Activated T-cell treated with anti-CD3 and anti-CD28 coated beads, Interleukin-2, amount 50 U/mL, for 4 hours (primary cell): ENCODE measurements at places on chromosomes 3 and 15. TPM values are rescaled to one million over a fixed set of nuclear protein-coding genes. Genes with fewer than 3 reads are reported as not detected.

The CCNDBP1 gene
- 35.5 TPM for total RNA-seq

DNA sequence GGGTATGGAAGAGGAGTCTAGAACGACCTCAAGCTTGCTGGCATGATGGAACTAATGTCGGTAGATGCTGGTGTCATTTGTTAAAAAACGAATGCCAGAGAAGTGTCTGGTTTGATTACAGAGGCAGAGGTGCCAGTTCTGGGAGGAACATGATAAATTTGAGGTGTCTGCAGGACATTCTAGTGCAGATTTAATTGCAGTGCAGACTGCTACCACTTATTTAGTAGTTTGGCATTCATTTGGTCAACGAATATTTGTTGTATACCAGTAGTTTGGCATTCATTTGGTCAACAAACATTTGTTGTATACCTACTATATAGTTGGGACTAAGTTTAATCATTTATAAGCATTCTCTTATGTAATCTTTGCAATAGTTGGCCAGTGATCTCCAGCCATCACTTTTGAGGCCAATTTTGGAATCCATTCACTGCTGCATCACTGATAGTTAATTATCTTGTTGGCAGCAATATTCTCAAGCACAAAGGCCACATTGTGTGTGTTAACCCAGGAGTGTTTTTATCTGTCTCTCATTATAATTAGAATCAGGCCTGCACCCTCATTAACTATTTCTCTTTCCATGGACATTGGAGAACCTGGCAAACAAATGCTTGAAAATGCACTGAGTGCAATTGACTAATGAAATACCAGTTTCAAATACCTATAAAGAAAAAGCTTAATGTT, 19.5 kb upstream of the TGFBR2 start:
- DNase-seq: no peak

DNA sequence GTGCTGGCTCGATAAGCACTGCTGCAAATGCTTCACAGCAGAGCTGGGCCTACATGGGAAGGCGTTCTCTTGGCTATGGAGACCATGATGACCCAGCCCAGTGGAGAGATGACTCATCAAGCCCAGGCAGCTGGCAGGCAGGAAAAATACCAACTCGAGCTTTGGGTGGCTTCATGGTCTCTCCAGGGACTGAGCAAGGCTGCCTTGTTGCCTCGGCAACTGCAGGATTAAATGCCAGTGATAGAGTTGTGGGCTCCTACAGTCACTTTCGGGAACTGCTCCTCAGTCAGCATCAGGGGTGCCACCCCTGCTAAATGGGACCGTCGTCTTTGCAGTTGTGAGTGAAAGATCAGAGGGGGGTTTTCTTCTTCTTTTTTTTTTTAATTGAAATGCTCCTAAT, 54.6 kb upstream of the MYZAP start:
- no peak for DNase-seq

The CHST2 gene
- total RNA-seq: 4.9 TPM

- DNase-seq: no peak
Measured at GRCh38 chr3:182716114-182716688, 77.1 kb upstream of the ATP11B start.

DNA sequence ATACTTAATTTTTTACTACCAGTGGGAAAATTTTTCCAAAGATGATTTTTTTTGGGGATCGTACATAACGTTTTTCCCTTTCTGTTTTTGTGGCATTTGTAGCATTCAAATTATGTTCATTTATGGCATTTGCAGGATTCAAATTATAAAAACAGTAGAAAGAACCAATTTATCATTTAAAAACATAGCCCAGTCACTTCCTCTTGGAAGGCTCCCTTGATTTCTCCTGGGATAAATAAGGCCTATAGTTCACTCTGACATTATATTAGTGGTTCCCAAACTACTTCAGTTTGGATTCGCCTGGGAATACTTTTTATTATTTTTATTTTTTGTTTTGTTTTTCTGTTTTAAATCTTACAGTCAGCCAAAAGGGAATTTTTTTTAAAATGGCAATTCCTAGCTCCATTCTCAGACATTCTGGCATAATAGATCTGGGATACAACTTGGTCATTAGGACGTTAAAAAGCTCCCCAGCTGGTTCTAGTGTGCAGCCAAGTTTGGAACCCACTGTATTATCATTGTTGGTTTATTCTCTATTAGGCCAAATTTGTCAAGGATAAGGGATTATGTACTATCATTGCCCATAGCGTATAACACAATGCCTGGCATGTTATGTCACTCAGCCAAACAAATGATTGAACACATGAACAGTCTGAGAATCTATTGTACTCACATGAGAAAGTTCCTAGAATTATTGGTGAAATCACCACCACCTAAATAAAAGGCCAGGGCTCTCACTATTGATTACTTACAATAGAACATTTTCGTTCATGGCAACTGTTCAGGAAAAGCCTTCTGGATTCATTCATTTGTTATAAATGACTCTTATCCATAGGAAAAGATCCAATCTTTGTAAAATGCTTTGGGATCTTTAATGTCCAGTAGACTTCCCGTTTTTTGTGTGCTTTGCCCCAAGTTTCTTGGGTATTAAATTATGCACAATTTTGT, 28.9 kb downstream of the RARB start:
- no peak for DNase-seq

DNA sequence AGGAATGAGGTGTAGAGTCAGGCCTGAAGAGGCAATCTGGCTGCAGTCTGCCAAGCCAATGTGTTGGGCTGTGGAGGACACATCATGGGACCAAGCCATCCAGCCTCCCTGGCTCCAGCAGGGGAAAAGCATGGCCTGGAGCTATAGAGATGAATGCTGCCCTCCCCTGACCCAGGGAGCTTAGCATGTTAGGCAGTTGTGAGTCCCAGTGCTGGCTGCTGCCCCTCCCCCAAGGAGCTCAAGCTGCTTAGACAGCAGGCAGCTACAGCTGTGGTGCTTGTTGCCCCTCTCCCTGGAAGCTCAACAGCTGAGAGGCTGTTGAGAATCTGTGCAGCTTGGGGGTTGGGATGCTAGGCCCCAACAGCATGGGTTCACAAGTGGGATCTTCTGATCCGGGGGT, 85.6 kb upstream of the DNAJC19 start:
- DNase-seq: no peak

DNA sequence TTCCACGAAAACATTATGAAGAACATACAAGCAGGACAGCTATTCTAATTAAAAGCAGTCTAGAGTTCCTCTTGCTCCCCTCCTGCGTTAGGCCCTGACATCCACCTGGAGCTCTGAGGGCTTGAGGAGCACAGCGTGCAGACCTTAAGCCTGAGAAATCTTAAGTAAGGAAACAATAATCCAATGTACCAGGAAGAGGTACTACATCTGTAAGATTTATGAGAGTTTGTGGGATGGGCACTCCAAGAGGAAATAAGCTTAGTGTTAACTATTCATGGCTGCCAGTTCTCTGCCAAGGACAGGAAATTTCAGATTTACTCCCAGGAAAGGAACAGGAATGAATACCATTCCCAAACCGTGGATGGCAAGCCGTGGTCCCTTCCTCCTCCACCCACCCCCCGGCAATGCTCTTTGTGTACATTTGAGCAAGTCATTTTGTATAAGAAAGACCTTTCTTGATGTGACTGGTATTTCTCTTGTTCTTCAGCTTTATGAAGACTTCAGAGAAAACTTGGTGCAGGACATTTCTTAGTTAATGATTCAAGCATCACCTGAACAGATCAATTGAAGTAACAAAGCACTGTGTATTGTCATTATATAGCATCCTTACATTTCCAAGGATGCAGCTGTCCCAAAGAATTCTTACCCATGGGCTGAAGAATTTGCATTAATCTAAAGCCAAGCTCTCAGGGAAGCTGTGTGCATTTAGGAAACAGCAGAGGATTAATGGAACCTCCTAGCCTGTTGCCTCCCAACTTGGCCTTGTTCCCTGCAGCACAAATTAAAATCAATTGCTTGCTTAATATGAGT, 28.8 kb upstream of the VILL start:
- no peak for DNase-seq

DNA sequence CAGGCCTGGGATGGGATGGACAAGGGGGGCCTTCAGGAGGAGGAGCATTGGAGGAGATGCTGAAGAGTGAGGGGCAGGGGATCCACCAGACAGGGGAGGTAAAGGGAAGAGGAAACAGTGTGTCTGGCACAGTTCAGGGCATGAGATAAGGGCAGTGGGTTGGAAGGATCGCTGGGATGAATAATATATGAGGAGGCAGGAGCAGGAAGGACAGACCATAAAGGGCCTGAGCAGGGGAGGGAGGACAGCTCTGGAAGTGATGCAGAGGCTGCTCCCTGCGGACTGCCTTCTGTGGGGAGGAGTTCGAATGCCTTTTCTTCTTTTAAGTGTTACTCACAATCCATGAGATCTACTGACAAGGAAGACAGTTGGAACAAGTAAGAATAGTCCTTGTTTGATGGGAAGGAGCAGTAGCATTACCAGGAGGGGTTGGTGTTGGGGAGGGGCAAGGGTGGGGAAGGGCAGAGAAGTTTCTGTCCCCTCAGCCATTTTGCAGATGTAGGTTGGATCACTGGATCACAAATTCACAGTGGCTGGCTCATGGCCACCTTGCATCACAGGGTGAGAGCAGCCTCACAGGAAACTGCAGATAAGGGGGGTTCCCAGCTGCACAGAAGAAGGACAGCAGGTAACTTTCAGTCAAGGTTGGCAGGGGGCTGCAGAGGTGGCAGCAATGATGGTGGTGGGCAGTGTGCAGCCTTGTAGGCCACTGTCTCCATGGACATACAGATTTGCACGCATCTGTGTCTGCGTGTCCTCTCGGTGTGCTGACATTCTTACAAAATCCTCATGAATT, 91.9 kb upstream of the SNRPN start:
- no peak for DNase-seq

The SOX14 gene
- total RNA-seq: not detected

The EPHB3 gene
- total RNA-seq: not detected

The ECE2 gene
- total RNA-seq: not detected

The P2RY14 gene
- 0.20 TPM for total RNA-seq

DNA sequence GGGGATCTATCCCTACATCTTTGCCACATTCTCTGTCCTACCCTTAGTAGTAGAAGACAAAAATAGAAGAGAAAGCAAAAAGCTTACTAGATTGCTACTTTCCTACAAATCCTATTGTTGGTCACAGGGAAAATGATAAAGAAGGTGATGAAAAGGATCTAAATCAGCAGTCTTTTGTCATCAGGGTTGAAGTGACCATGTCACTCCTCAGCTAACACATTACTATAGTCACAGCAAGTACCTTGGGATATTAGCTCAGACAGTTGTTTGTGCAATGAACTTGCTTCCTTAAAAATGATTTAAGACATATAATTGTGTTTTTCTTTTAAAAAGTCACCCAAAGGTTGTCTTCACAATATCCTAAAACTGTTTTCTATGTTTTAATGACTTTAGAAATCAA, 6.3 kb downstream of the ST3GAL6 start:
- no peak for DNase-seq

The GUCA1C gene
- total RNA-seq: not detected

DNA sequence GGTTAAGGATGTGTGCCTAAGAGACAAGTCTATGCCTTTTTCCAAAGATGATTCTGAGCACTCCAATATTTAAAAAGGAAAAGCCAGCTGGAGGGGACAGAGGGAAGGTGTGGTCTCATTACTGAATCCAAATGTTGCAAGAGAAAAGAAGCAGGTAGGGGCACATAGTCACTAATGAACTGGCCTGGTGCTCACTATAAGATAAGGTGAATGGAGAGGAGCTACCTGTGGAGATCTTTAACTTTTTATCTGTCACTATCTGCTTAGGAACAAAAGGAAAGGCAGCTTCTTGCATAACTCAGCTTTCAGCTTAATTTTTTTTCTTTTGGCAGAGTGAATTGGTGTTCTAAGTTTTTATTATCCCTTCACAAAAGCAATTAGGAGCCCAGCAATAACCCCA, 69.1 kb downstream of the RPN1 start:
- DNase-seq: no peak

DNA sequence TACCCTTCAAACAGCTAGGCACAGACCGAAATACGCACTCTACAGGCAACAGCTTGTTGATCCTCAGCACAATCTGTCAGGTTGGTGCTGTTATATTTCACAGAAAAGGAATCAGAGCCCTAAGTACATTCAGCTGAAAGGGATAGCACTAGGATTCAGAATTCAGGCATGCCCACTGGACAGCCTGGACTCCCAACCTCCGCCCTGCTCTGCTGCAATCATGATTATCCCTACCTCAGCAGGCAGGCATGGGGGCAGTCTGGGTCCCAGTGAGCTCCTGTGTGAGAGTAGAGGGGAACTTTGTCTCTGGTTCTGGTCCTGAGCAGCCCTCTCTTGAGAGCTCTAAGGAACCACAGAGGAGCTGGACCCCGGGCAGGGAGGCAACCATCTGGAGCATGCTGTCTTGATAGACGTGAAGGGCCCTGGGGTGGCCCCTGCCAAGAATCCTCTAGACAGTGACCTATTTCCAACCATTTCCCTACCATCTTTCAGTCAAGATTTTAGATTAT, 23.4 kb upstream of the NOX5 start:
- DNase-seq: no peak

GRCh38 chr3:189386739-189387138, 215.0 kb downstream of the TPRG1 start:
- DNase-seq: no peak

- no peak for DNase-seq
Measured at GRCh38 chr3:128453501-128454309, 13.0 kb downstream of the DNAJB8 start.

- no peak for DNase-seq
Measured at GRCh38 chr15:81322676-81323253, 1.2 kb downstream of the STARD5 start.

DNA sequence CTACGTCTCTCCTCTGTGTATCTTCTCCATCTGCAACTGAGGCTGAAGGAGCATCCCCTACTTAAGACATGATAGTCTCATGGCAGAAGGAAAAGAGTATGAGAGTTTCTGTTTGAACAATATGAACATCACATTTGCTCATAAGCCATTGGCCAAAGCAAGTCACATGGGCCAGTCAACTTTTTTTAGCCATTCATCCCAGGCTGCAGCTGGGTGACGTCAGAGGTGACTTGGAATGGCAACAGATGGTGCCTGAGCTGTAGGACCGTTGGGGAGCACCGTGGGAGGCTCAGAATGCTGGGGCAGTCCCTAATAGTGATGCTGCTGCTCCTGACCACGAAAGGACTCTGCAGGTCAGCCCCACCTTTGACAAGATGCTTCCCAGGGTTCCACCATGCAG, 58.7 kb downstream of the CRTC3 start:
- no peak for DNase-seq

The GOLGA6B gene
- not detected for total RNA-seq

The UBAP1L gene
- 5.9 TPM for total RNA-seq

DNA sequence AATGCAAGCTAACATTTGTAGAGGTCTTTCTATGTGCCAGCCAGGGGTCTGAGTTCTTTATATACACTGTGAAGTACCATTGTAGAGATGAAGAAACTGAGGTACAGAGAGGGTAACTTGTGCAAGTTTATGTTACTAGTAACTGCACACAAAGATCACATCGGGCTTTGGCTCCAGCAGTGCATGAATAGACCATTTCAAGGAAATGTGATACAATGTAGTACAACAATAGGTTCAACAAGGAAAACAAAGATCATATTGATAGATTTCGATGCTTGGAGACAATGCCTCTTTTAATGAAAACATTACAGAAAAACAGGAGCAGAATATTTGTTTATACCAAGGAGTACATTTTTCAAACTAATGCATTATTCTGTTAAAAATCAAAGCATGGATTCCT, 115.3 kb downstream of the POLR2M start:
- DNase-seq: no peak
